ENCODE measurements at places on chromosomes 3 and 15. TPM values are rescaled to one million over a fixed set of nuclear protein-coding genes. Genes with fewer than 3 reads are reported as not detected.
A peak's percentile ranks its signal among the peaks of the same experiment; 100 is the strongest.

The OIP5 gene
- total RNA-seq = 2.4 TPM

The MAPK6 gene
- total RNA-seq = 106 TPM

DNA sequence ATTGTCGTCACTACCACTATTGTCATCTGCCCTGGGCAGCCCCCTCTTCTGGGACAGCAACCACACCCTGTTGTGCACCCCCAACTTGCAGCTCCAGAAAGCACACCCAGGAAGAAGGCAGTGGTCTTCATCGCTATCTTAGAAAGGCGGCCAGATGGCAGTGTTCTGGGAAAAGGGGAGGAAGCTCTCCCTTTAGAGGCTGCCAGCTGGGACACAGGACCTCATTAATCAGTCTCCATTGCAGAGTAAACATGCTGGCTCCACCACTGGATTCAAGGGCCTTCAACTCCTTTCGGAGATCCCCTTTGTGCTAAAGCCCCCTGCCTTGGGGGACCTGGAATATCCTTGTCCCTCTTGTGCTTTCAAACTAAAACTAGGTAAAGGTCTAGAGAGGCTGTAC lies 199.3 kb upstream of the LINGO1 start:
- DNase-seq = no peak

- DNase-seq = peak; percentile 18
These were observed 56.3 kb upstream of the CSPG5 start for GRCh38 chr3:47634996-47635395.

DNA sequence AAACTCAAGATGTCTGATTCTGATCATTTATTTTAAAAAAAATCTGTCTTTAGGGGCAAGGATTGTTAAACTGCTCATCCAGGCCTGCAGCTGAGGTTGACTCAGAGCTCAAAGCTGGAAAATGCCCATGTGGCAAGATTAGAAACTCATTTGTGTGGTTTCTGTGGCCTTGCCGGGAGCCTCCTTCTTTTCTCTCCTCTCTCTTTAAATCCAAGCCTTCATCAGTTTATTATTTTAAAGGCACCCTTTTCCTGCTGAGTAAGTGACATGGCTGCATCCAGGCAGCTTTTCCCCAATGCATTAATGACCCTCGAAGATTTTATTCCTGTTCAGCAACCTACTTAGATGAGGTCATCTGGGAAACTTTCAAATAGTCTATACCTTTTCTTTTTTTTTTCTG lies 221.3 kb upstream of the CDIN1 start:
- DNase-seq = no peak

- no peak for DNase-seq
These were observed 394.7 kb downstream of the FGF12 start for GRCh38 chr3:192332386-192333291.

- no peak for DNase-seq
These were observed 13.2 kb upstream of the CCDC13 start for GRCh38 chr3:42786212-42786611.

DNA sequence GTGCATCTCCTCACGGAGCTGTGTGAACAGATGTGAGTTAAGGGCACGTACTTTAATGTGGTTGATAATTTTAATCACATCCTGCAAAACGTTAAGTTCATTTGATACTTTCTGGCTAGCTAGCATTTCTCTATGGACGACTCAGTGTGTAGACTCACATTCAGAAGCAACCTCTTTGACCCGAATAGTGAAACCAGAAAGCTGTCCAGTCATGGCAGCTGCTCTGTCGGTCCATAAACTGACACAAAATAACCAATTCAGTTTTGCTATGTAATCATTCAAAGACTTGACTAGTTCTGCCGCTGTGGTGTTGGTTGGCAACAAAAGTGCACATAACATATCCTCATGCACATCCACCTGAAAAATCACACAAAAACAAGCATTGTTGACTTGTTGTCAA lies 3.7 kb upstream of the GFM1 start:
- DNase-seq = no peak

All from frontal cortex (tissue), 4 donors.